ENCODE measurements at places on chromosomes 6 and 20.

GRCh38 chr6:131685266-131685780 lies 15.9 kb downstream of the OR2A4 start:
- DNase-seq, result no peak

DNA sequence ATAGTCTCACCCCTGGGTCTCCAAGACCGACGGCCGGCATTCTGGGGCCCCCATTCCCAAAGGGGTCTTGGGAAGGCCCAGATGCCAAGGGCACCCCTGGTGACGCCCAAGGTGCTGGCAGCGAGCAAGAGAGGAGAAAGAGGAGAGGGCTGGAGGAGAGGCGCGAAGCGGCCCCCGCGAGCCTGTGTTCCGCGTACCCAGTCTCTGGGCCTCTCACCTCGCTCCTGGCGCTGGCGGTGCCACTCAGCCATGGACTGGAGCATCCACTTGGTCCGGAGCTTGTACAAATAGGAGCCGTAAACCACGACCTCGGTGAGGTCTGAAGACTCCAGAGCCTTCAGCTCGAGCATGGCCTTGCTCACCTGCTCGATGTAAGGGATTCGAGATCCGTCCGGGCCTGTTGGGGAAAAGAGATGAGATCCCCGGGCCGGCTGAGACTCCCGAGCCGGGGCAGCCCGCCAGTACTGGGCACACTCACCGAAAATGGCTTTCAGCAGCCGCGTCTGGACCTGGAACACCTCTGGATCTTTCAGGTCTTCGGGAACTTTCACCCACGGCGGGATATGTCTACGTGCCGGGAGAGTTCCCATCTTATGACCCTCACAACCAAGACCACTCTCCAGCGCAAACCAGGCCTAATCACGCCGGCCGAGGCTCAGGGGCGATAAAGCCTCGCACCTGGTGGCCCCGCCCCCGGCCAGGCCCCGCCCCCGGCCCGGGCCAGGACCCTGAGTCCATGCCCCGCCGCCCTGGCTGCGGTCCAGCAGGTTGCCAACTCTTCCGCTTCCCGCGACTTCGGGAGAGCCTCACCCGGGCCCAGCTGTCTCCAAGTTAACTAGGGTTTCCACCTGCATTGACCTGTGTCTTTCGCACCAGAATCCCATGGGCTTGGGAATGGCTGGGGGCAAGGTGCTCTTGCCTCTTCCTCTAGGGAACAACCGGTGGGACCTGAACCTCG lies at the start of gene DPPA5:
Gene DPPA5 (minus strand): TSS at position 641 of the 958 bp plus-strand sequence. CDS start 51 bp downstream, at position 590.
- DNase-seq, result no peak

- no peak for DNase-seq
Measured at GRCh38 chr20:51460569-51461265, 81.8 kb downstream of the NFATC2 start.

DNA sequence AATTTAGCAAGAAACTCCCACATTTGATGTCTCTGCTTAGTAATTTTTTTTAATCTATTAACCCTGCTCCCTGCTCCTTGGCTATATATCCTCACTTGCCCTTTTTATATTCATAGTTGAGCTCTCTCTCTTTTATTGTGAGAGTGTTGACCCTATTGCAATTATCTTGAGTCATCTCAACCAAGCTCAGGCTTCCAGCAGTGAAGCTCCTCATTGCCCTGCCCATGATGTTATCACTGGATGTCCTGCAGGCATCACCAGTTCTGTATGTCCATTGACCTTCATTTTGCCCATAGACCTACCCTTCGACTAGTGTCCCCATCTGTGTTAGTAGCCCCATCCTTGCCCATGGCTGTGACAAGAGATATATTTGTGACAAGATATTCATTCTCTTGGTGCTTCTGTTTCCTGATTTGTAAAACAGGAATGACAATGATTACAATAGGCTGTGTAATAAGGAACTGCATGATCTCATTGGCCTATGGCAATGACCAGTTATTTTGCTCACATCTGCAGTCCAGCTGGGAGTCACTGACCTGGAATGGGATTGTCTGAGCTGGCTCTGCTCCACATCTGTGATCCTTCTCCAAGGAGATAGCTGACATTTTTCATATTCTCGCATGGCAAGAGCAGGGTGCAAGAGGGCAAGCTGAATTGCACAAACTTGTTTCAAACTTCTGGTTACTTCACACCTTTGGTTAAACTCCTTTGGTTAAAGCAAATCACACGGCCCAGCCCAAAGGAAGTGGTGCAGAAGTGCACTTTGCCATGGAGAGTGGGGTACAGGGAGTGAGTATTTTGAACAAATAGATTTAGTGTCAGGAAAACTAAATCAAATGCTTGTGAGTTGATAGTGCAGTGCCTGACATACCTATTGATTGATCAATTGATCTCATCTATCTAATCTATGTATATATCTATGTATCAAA lies 47.7 kb upstream of the CST5 start:
- DNase-seq, result no peak

DNA sequence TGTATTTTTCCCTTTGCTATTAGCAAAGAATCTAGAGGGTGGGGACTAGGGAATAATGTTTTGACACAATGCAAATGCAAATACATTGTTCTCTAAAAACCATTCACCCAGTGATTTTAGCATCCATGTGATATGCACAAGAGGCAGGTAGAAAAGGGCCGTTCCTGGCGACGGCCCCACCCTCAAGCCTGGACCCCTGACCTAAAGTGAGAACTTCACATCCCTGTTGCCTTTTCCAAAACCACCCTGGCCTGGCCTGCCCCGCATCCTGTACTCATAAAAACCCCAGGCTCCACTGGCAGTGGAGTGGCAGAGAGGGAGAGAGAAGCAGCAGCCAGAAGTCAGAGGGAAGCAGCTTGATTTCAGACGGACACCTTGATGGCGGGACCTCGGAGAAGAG lies 48.5 kb downstream of the MAP1LC3A start:
- no peak for DNase-seq

DNA sequence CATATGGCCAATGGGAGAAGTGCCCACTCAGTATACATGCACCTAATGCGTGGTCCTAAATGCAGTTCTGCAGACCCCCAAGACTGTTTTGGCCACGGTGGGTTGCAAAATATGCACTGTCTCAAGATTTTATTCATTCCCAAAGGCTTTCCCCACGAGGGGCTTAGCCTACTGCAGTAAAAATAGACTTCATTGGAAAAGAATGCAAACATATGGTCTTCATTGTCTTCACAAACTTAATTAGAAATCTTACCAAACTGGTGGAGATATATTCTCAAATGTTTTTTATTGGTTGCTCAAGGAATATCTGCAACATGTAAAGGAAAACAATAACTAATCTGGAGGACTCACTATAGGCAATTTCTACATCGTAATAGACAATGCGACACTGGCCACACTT lies 31.6 kb upstream of the PRL start:
- no peak for DNase-seq

DNA sequence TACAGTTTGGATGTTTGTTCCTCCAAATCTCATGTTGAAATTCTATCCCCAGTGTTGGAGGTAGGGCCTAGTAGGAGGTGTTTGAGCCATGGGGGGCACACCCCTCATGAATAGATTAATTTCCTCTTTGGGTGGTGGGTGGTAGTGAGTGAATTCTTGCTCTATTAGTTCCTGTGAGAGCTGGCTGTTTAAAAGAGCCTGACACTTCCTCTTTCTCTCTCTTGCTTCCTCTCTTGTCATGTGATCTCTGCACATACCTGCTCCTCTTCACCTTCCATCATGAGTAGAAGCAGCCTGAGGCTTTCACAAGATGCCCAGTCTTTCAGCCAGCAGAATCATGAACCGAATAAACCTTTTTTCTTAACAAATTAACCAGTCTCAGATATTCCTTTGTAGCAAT lies 340.2 kb upstream of the CHD6 start:
- no peak for DNase-seq

DNA sequence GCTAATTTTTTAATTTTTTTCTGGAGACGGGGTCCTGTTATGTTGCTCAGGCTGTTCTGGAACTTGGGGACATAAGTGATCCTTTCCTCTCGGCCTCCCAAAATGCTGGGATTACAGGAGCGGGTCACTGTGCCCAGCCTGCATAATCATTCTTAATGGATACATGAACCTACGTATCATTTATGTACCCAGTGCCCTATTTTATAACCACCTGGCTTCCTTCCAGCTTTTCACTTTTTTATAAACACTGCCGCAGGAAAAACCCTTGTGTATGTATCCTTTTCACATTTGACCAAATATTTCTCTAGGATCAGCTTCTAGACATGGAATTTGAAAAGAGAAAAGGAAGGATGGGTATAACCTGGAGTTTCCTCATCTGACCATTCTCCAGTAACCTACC lies 85.6 kb upstream of the RIN2 start:
- no peak for DNase-seq

GRCh38 chr20:63714858-63715257 lies 7.0 kb downstream of the ZGPAT start:
- no peak for DNase-seq

DNA sequence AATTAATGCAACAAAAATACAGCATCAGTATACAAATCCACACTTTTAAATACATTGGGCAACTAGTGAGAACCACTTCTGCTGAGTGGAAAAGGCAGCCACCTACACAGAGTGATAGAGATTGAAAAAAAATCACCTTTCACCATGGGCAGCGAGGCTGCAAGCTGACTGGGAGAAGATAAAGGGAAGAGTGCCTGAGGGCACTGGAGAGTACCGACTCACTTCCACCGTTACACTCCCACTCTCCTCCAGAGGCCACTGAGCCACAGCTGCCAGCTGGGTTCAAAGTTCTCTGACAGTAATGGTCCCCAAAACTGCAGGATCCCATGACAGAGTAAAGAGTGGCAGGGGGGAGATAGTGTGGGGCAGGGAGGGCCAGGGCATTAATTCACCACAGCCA lies 24.1 kb downstream of the PXT1 start:
- no peak for DNase-seq

- no peak for DNase-seq
Measured at GRCh38 chr6:71453371-71453706, 164.7 kb downstream of the OGFRL1 start.

DNA sequence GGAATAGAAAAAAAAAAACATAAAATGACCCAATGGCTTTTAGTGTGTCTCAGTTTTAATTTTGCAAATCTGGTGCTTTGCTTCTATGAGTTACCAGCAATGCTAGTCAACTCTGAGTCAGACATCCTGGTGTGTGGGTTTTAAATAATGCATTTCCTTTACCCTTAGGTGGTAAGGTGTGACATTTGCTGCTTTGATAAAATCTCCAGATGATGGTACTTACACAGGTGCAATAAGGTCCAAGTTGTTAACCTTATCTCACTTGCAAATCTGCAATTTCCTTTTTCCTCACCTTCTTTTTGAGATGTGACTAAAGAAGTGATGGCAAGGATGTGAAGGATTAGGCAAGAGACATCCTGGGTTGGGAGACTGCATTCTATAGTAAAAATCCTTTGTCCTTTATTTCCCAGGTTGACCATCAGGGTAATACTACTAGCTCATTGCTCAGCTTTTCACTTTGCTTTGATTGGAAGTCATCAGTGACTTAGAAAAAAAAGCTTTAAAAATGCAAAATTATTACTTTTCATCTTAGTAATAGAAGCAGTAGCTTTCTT lies 818.5 kb upstream of the FLRT3 start:
- no peak for DNase-seq

GRCh38 chr20:61724376-61724775 lies 341.3 kb downstream of the TAF4 start:
- no peak for DNase-seq

DNA sequence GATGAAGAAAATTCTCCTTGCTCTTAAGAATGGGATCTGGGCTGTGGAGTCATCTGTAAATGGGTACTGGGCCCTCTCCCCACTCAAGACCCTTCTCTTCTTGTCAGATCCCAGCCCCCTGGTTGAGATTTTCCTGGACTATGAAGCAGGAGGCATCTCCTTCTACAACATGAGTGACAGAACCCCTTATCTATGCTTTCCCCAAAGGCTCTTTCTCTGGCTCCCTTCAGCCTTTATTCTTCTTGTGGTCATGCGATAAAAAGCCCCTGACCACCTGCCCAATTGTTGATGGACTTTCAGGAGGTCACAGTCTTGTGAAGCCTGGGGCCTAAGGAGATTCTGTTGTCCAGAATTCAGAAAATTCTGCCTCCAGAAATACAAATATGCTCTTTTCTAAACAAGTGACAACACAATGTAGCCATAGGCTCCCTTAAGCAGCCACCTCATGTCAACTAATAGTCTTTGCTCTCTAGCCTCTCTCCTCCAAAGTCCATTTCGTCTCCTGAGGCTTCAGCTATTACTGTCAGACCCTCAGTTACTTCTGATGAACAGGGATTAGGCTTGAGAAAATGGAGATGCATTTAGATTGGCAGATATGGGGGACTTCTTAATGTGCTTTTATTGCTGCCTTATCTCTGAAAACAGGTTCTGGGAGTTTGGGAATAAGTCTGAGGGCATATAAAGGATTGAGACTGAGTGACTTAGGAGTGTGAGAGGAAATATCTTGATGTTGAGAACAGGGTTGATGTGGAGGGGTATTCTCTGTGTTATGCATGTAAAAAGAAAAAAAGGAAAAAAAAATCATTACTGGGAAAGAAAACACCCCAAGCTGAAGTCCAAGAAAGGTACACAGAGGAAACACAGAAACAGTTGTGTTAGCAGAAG lies 20.6 kb downstream of the BTN2A1 start:
- no peak for DNase-seq

DNA sequence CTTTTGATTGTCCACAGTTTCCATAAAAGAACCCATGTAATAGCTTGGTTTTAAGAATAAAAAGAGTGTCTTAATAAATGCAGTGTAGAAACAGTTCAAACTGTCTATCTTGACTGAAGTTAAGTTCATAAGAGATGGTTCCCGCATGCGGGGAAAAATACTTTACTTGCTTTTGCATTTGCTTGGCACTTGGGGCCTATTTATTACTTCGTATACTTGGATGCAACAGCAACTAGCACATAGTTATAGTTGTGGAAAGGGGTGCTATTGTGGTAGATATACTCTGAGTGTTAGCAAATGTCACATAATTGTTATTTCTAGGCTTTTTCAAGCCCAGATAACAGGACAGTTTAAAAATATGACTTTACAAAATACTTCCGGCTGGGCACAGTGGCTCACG lies 97.7 kb upstream of the HMGCLL1 start:
- DNase-seq, result no peak

- no peak for DNase-seq
Measured at GRCh38 chr6:47310131-47310480, 401 bp upstream of the TNFRSF21 start.

- DNase-seq, result no peak
Measured at GRCh38 chr20:47614703-47615309, 113.1 kb downstream of the NCOA3 start.

DNA sequence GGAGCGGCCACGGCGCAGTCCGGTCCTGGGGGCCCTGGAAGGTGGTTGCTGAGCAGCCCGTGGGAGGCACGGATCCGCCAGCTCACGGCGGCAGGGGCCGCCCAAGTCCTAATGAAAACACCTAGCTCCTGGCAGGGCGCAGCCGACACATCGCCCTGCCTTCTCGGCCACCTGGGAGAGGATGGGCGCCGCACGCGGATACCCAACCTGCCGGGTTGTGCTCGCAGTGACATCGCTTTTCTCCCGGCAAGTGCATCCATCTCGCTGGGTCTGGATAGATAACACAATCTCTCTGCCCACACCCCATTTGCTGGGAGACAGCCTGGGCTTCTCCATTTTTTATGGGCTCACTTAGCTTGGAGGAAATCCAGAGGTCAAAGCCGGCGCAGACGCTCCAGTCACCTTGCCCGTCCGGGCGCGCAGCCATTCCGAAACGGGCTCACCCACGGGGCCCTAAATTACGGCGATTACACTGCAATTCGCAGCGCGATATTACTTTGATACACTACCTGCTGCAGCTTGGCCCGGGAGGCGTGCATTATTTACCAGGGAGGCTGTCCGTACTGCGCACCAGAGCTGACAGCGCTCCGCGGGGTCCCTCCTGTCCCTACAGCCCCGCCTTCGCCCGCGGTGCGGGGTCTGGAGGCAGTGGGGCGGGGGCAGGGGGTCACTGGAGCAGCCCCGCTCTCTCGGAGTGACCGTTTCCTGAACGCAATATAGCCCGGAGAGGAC lies 36.2 kb upstream of the CCDC167 start:
- no peak for DNase-seq

GRCh38 chr6:38341496-38341895 lies 298.2 kb downstream of the BTBD9 start:
- DNase-seq, result no peak

All from Ammon's horn (tissue), 1 donor.